Activated CD4-positive, alpha-beta T cell treated with anti-CD3 and anti-CD28 coated beads, Interleukin-2, amount 50 U/mL, for 4 hours (primary cell): ENCODE measurements at places on chromosomes 6 and 20.

DNA sequence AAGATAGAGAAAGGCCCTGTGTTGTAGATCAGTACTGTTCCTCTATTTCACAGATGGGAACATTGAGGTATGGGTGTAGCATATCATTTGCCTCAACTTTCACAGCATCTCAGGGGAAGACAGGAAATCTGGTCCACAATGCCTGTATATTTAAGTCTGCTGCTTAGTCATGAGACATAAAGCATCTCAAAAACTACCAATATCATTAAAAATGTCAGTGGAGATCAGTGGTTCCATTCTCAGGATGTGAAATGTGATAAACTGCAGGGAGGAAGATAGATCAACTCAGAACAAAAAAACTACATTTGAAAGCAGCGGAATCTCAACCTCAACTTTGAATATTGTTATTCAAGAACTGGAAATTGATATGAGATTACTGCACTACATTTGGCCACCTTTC is 192.9 kb upstream of the PREP start:
- DNase-seq: no peak

DNA sequence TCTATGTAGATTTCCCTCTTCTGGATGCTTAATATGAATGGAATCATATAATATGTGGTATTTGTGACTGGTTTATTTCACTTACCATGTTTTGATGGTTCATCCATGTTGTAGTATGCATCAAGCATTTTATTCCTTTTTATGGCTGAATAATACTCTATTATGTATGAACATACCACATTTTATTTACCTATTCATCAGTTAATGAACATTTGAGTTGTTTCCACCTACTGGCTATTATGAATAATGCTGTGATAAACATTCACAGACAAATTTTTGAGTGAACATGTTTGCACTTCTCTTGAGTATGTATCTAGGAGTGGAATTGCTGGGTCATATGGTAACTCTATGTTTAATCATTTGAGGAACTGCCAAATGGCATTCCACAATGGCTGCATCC is 14.9 kb upstream of the ZNF451 start:
- DNase-seq: no peak

- no peak for DNase-seq
Measured at GRCh38 chr20:21450572-21450971, 53.2 kb upstream of the NKX2-4 start.

DNA sequence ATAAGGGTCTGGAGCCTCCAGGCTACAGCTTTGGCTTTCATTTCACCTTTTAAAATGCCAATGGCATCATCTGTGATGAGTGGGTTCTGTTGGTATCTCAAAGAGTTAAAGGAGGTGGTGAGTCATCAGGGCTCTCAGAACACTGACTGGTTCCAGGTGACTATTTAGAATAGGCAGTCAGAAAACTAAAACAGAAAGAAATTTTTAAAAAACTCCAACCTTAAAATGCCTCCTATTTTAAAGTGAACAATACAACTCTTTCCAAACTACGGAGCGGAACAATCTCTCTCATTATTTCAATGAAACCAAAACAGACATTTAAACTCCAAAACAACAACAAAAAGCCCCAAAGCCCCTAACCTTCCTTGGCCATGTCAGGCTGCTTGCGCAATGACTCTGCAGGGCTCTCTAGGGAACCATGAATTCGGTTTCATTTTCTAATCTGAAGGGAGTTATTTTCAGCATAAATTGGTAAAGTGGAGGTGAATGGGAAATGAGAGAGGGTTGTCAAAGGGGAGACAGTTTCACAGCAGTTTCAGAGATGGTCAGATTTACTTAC is 194.9 kb downstream of the KIF6 start:
- DNase-seq: no peak

DNA sequence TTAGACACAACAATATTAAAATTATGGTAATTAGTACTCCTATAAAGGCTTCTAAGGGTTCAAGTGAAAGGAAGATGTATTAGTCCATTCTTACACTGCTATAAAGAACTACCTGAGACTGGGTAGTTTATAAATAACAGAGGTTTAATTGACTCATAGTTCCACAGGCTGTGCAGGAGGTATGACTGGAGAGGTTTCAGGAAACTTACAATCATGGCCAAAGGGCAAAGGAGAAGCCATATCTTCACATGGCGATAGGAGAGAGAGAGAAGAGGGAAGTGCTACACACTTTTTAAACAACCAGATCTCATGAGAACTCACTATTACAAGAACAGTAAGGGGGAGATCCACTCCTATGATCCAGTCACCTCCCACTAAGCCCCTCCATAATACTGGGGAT is 52.9 kb downstream of the TINAG start:
- no peak for DNase-seq

DNA sequence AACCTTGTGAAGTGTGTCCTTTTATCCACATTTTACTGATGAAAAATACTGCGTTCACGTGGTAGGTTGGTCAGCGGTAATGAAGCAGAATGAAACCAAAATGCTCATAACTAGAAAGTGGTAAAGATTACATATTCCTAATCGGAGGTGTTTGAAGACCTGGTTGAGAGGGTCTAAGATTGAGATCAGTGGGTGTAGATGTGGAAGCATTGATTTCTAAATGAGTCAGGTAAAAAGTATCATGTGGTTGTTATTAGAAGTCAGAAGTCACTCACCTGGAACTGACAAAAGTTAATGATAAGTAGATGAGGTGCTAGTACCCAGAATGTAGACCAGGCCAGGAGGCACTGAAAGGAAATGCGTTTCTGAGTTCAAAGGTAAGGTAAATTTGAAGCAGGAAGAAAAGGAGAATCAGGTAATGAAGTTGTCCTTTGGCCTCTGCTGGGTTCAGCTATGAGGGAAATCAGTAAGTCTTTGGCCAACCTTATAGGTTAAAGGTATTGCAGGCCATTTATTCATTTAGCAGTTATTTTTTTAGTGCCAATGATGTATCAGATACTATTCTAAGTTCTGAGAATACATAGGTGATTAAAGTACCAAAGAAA is 31.2 kb downstream of the FAM83B start:
- no peak for DNase-seq

- peak; percentile 50 for DNase-seq
Measured at GRCh38 chr6:106163446-106163965, 77.4 kb downstream of the PRDM1 start.

- no peak for DNase-seq
Measured at GRCh38 chr6:161946461-161946860, 672.6 kb upstream of the AGPAT4 start.

DNA sequence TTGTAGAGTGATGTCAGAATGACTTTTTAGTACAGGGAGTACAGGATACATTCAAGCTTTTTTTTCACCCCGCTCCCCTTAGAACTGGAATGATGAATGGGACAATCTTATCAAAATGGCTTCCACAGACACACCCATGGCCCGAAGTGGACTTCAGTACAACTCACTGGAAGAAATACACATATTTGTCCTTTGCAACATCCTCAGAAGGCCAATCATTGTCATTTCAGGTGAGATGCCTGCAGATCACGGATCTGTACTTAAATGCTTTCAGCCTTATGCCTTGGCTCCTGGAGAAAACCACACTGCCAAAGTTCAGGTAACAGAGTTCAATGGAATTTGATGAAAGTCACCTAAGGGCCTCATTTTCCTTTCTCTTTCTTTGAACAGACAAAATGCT is 8.5 kb downstream of the TNFAIP3 start:
- DNase-seq: no peak

GRCh38 chr6:161443848-161444247 is 170.0 kb upstream of the AGPAT4 start:
- DNase-seq: no peak

GRCh38 chr6:165729307-165729936 is 66.4 kb upstream of the PDE10A start:
- DNase-seq: no peak

- DNase-seq: peak; percentile 22
Measured at GRCh38 chr20:44644667-44645131, 6.8 kb downstream of the ADA start.

- DNase-seq: no peak
Measured at GRCh38 chr6:30548375-30548774, 7.9 kb downstream of the GNL1 start.

DNA sequence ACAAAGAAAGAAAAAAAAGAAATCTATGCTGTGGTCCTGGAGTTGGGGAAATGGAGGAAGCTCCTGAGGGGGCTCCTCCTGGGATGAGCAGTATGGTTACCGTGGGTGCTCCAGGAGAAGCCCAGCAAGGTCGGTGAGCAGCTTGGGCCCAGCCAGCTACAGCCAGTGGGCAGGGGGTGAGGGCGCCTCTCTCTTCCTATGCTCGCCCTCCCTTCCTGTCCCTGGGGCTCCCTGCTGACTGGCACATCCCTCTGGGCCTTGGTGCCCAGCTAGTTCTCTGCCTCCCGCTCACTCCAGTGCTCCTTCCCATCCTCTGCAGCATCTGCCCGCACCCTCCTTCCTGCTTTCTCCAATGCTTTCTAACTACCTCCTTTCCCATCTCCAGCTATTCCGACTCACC is 16.6 kb downstream of the CD40 start:
- DNase-seq: no peak

- DNase-seq: no peak
Measured at GRCh38 chr20:16364320-16364687, 208.9 kb downstream of the KIF16B start.

GRCh38 chr6:157755032-157755745 is 67.9 kb upstream of the SNX9 start:
- no peak for DNase-seq

DNA sequence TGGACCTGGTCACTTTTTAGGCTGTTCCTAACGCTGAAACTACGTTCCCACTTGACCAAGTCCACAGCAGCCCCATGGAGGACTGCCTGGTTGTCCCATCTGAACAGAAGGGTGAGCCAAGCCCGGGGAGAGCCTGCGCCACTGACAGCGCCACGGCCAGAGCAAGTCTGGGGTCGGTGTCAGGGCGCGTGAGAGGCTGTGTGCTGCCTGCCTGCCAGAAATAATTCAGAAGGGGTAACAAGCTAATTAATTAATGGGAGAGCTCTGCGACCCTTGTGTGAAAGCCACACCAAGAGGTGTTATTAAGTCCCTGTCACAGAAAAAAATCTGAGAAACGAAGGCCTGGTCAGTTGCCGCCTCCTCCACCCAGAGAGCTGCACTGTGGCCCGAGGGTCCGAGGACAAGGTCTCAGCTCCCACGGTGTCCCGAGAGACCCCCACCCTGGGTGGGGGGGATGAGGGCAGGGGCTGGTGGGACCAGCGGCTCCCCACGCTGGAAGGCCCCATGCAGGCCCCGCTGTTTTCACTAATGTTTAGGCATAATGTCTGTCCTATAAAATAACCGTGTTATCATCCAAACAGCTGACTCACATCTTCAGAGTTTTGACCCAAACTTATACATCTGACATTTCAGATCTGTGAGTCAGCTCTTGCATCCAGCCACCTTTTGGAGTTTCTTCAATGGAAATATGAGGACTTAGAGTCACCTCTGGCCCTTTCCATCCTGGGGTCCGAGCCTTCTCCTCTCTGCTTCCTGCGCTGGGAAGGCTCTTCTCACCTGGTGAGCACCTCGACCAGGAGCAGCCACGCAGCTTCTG is 58.5 kb downstream of the DLL1 start:
- DNase-seq: no peak

DNA sequence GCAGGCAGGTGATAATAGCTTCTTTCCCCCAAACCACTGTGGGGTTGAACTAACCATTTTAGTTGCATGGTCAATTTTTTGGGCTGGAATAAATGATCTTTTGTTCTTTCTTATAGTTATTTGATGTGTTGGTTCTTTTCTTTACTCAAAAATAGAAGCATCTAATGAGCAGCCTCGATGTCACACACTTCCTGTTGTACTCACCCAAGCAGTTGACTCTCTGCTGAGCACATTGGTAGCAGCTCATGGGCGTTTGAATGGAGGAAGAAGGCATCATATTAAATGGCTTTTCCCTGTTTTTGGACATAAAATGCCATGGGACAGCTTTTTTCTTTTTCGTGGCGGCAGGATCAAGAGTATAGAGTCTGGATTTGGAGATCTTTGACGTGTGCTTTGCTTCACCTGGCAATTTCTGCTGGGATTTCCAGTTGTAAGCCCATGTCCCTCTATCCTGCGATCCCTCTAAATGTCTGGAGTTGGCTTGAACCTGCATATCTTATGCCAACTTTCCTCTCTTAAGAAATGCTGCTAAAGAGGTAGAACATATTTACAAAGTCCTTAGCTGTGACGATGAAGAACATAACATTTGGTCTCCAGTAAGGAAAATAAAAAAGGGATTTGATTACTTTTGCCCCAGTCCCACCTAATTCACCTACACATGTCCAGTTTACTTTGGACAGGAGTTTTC is 268.3 kb downstream of the PRL start:
- DNase-seq: no peak

GRCh38 chr20:41413169-41413568 is 46.6 kb upstream of the EMILIN3 start:
- no peak for DNase-seq

GRCh38 chr6:147654103-147654845 is 145.8 kb downstream of the SAMD5 start:
- no peak for DNase-seq

DNA sequence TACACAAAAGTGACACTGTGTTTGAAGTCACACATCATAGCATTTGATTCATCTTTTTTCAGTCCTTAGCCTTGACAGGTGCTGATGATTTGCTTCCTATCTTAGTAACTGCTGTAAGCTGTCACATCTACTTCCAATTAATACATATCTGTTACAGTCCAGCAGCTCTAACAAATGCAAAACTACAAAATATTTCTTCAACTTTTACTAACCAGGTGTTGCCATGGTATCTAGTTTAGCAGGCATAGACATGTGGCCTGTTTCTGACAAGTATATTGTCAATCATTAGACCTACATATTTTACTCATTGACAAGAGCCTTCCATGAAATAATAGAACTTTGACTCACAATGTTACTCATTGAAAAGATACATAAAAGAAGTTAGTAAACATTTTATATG is 1159.7 kb downstream of the GRIK2 start:
- no peak for DNase-seq
